ENCODE measurements at places on chromosomes 11 and 22.

DNA sequence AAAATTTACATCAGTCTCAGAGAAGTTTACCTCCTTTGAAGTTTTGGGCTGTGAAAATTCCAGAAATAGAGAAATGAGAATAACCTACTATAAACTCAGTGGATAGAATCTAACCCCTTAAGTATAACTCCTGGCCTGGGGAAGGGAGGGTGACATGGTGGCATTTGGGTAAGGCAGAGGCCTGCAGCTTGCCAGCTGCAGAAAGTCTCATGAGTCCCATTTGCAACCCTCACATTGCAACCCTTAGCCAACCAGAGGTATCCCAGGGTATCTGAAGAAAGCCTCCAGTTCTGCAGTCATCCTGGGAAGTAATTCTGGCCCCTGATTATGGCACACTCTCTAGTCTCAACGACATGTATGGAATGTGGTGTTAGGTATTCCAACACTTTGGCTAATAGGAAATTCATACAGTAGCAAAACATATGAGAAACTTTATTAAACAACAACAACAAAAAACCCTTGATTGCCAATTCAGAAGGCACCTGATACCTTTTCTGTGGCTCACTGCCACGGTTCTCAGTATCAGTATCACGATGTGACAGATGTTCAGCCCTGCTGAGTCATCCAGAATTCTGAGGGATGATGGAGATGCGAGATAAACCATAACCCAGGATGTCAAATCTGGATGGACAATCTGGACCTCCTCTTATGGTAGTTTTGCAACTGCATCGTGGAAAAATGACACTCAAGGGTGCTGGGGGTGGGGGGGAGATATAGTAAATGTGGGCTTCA is 743.4 kb downstream of the NELL1 start:
- no peak for DNase-seq

- DNase-seq: no peak
Observed at GRCh38 chr11:119694334-119694733, 34.7 kb downstream of the NECTIN1 start.

- no peak for DNase-seq
Observed at GRCh38 chr11:87466223-87466622, 428.5 kb downstream of the TMEM135 start.

DNA sequence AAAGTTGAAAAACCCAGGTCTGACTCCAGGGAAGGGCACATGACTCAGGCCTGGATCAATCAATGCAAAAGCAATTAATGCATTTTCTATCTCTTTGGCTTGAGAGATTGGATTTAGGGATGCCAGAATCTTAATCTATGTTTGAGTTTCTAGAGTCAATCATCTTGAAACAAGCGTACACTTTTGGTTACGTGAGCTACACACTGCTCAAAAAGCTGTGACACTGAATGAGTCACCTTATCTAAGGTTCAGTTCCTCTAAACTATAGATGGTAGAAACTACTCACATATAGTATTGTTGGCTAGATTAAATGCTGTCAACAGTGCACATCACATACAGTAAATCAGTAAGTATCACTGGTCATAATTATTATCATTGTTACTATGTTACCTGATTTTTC is 24.2 kb downstream of the MRE11 start:
- DNase-seq: no peak

GRCh38 chr11:93733474-93733873 is 7.8 kb downstream of the TAF1D start:
- DNase-seq: no peak

DNA sequence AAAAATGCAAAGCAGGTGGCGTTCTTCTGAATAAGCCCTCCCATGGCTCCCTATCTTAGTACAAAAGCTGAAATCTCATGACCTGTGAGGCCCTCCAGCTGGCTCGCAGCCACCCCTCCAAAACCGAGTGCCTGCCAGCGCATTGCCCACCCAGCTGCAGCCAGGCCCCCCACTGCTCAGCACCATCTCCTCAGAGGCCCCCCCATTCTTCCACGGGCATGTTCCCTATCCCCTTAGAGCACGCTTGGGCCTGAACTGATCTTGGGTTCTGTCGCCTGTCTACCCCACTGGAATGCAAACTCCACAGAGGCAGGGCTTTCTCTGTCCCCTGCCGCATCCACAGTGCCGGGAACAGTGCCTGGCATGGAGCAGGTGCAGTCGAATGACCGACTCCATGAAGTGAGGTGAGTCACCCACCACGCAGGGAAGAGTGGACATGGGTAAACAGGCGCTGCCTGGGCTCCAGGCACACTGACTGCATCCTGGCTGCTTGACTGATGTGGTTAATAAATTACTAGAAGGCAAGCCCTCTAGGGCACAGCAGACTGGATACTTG is 11.3 kb upstream of the EFCAB6 start:
- DNase-seq: no peak

DNA sequence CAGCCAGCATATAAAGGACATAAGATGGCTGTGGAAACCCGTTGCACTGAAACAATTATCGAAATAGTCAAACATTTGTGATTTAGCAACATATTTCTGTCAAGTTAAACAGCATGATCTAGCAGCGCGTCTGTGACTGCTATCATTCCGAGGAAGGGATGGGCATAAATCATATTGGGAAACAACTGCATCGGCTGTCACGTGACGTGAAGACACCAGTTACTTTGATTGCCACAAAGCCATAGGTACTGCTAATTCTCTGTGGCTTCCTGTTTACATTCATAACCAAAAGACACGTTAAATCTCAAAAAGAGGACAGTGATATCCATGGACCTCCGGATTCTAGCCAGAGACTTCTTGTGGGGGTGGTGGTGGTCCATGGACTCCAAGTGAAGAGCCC is 87.8 kb downstream of the CACNA1I start:
- DNase-seq: peak; percentile 26

DNA sequence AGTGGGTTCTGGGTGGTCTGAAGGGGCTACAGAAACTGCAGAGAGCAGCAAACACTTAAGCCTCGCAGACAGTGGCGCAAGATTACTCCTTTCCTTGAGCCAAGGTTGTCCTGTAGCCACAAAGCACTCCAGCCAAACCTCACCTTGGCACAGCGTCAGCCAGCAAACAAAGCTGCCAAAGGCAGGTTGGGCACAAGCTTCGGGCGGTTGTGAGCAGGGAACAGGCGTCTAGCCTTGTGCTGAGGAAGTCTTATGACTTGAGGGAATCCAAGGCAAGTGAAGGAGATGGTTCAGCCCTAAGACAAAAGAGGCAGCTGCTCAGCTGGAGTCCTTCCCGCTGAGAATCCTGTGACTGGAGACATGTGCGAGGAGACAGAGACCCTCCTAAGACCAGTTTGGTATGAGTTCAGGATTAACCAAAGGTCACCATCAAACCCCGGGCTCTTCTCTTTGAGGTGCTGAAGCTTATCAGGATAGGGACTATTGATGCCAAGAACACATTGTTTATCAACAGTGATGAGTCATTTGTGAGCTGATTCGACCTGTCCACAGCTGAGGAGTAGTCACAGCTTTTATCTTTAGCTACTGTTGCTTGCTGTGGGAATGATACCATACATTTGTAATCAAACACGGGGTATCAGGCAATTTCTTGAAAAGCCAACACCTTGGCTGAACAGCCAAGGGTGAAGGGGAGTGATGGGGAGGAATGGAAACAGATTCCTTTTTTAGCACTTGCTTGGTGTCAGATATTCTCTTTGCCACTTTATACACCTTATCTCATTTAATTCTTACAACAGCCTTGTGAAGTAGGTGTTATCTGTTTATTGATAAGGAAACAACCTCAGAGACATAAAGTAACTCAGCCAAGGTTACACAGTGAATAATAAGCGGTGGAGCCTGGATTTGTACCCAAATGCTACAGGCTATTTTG is 4.6 kb downstream of the ADM start:
- DNase-seq: no peak

DNA sequence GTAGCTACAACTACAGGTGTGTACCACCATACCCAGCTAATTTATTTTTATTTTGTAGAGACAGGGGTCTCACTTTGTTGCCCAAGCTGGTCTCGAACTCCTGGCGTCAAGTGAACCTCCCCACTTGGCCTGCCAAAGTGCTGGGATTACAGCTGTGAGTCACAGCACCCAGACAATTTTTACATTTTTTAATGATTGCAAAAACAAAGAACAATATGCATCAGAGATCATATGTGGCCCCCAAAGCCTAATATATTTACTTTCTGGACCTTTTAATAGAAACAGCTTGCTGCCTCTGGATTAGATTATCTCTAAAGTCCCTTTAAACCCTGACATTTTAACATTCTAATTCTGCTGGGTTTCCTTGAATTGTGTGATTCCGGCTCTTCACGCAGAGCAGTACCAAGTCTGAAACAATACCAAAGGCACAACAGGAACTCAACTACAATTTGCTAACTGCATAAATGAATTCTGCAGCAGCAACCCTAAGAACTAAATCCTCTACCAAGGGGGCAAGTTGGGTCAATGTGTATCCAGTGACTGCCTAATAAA is 25.0 kb downstream of the RAB30 start:
- DNase-seq: no peak

DNA sequence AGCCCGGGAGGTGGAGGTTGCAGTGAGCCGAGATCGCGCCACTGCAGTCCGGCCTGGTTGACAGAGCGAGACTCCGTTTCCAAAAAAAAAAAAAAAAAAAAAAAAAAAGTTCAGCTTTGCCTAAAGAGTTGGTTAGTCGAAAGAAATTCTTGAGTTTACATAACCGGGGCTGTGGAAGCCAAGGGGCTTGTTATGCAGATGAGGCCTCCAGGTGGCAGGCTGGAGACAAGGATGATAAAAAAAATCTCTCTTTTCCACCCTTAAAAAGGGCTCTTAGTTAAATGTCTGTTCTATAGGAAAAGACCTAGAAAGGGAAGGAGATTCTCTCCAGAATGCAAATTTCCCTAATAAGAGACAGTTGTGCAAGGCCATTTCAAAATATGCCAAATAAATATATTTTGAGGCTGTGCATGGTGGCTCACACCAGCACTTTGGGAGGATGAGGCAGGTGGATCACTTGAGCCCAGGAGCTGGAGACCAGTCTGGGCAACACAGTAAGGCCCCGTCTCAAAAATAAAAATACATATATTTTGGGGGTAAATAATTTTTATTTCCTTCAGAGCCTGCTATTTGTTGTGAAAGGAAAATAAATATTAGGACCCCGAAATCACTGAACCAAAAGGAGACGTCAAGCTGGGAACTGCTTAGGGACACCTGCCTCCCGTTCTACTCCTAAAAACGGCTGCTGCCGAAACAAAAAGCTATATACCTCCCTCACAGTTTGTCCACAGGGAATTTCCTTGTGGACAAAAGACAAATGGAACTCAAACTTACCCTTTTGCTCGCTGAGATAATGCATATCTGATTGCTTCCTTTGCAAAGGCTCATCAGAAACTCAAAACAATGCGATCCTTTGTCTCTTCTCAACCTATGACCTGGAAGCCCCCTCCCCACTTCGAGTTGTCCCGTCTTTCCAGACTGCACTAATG is 2.4 kb upstream of the IFITM2 start:
- no peak for DNase-seq

DNA sequence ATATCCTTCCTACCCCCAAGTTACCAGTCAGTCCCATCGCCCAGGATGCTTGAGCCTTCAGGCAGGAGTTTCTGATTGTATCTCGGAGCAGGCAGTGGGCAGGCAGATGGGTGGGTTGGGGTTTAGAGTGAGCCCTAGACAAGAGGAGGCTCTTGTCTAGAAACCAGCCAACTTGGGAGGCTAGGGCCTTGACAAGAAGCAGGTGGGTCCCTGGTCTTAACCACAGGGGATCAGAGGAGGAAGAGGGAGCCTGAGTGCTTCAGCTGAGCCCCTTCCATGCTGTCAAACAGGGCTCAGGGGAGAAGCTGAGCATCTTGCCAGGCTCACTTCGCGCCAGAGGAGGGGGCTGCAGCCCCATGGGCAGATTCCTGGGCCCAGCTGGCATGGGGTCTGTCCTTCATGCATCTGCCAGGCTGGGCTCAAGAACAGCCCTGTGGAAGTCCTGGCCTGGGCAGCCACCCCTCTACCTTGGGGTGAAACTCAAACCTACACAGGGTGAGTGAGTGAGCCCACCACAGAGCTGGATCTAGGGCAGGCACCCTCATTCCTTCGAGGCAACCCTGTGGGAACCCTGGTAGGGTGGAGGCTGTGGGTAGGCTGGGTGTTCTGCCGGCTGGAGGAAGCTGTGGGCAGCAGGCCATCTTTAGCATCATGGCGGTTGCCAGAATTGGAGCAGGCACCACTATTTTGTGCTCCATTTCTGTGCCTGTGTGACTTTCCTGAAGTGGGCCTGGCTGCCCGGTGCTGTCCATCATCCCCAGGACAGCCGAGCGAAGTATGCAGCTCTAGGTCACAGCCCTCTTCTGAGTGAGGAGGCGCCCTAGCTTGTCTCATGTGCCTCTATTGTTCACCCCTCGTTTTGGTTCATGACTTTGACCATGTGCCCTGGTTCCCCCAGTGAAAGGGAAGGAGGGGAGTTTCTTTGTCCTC is 108.1 kb downstream of the MORC2 start:
- no peak for DNase-seq

- DNase-seq: no peak
Observed at GRCh38 chr22:29994943-29995342, 85.3 kb upstream of the HORMAD2 start.

GRCh38 chr11:45285930-45286632 is at the start of gene SYT13:
Gene SYT13, minus strand, starts transcription at chr11:45286341. Its CDS starts 134 bp downstream, at chr11:45286207.
- DNase-seq: no peak

GRCh38 chr11:56271092-56271491 is 2.9 kb upstream of the OR5T1 start:
- DNase-seq: no peak

GRCh38 chr11:124586238-124586860 is 16.6 kb downstream of the OR8A1 start:
- no peak for DNase-seq

GRCh38 chr22:38313384-38313955 is 3.8 kb downstream of the CSNK1E start:
- no peak for DNase-seq

GRCh38 chr22:42544686-42545085 is 9.1 kb upstream of the SERHL2 start:
- no peak for DNase-seq

DNA sequence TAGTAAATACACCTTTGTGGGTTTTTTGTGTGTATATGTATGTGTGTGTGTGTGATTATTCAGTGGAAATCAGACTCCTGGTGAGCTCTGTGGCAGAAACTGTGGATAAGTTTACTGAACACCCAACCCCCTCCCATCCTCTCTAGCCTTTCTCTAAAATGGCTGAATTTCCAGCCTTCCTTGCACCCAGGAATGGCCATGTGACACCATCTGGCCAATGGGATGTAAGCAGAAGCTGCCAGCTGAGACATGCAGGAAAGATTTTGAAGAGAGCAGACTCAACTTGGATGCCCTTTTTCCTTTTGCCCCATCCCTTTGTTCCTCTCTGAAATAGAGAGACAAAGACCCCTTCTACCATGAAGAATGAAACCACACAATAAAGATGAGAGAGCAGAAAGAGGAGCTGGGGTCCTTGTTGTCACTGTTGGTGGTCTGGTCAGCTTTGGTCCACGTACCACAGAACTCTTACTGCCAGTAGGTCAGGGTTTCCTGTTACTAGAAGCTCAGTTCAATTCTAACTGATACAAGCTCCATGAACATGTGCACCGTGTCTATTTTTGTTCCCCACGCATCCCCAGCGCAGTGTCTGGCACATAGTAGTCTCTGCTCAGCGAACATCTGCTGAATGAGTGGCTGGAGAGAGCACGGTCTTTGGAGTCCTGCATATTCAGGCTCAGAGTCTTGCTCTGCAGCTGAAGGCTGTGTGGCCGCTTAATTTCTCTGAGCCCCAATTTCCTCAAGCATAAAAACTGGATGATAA is 57.5 kb downstream of the SEZ6L start:
- no peak for DNase-seq

GRCh38 chr22:49748514-49748913 is 79.2 kb downstream of the BRD1 start:
- no peak for DNase-seq

- no peak for DNase-seq
Observed at GRCh38 chr11:129852125-129852740, 36.6 kb downstream of the TMEM45B start.

Measured in stimulated activated CD4-positive, alpha-beta T cell treated with anti-CD3 and anti-CD28 coated beads, TNF-alpha, amount 100 ng/mL, for 1 hour (primary cell).